Breast epithelium (tissue), 4 donors: ENCODE measurements at places on chromosomes 5 and 9. TPM values are rescaled to one million over a fixed set of nuclear protein-coding genes. Genes with fewer than 3 reads are reported as not detected.

- DNase-seq, result no peak
Measured at GRCh38 chr9:82668689-82669199, 394.2 kb downstream of the RASEF start.

LHX2 gene
- total RNA-seq, result not detected

DNA sequence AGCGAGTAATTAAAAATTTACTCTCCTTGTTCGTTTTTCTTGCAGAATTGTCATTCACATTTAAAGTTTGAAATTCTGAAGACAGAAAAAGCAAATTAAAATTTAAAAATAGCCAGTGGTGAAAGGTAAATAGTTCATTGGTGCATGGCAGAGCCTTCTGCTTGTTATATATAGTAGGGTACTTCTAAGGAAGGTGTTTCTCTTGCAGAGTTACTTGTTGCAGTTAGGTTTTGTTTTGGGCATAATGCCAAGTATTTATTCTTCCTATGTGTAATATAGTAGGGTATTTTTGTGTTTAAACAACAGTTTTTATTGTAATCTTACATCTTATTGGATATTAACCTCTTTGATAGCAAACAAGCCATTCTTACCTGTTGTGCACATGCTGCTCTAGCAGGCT, 179.4 kb downstream of the KDM4C start:
- no peak for DNase-seq

GPX8 gene
- total RNA-seq, result 24.9 TPM

- no peak for DNase-seq
Measured at GRCh38 chr5:179913461-179913860, 5.8 kb upstream of the TBC1D9B start.

ICE1 gene
- total RNA-seq, result 34.1 TPM

- no peak for DNase-seq
Measured at GRCh38 chr9:130689937-130690700, 3.5 kb upstream of the EXOSC2 start.

DNA sequence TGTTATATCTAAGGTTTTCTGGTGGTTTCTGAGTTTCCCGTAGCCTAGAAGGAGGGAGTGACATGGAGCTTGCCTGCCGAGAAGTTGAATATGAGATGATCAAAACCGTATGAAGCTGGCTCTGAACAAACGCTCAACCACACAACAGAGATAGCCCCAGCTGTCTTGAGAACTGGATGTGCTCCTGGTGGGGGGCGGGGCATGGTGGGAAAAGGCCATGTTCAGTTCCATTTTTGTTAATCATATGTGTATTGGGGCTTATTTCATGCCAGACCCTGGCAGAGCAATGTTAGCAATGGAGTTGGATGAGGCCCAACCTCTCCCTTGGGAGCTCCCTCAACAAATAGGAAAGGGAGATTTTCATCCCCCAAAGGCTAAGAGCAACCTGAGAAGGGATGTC, 4.8 kb downstream of the CCL19 start:
- no peak for DNase-seq

FOXD4 gene
- 0.33 TPM for total RNA-seq

GRCh38 chr5:65075623-65076250, 307.0 kb downstream of the CWC27 start:
- no peak for DNase-seq

DNA sequence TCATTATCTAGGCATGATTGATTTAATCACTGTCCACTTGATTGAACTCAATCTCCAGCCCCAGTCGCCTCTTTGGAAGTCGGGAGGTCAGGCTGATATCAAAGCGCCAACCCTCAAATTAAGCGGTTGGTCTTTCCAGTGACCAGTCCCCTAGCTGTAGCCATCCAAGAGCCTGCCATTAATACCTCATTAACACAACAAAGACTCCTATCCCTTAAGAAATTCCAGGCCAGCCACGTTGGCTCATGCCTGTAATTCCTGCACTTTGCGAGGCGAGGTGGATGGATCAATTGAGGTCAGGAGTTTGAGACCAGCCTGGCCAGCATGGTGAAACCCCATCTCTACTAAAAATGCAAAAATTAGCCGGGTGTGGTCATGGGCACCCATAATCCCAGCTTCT, 27.4 kb upstream of the GCNT1 start:
- DNase-seq, result no peak

DNA sequence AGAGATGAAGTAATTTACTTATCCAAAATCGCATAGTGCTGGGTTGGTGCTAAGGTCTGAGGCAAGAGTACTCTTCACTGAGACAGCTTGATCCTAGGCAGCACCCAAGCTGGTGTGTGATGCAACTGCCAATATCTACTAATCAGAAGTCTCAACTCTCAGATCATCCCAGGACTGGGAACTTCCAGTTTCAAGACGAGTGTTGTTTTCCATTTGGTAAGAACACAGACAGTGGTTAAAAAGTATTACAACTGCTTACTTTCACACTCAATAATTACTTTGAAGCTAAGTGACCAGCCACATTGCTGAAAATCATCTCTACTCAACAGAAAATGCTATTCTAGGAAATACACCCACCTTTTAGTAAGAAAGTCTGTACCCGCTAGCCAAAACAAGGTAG, 45.3 kb downstream of the FBXW11 start:
- no peak for DNase-seq

DNA sequence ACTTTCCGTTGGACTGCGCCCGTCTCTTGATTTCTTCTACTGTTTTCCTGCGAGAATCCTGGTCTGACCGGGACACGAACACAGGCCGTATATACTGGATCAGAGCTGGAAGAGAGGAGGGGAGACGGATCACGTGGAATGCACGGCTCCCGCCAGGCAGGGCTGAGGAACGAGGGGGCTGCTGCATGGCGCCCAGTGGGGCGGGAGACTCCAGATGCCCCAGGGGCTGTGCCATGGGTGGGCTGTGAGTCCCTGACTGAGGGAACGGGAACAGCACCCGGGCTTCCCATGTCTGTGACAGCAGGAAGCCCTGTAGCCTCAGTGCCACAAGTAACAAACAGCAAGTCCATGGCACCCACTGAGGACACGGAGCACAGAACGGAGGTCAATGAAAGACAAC, 34.0 kb downstream of the LPCAT1 start:
- no peak for DNase-seq
